ENCODE measurements at places on chromosomes 2 and 18.

- peak; percentile 88 for DNase-seq
Measured at GRCh38 chr2:85561280-85562212, at the start of gene GGCX. Gene GGCX, minus strand, starts transcription at chr2:85561493. Its CDS starts 65 bp downstream, at chr2:85561428.

GRCh38 chr2:120454654-120455385, 108.9 kb downstream of the INHBB start:
- DNase-seq, result peak; percentile 73

DNA sequence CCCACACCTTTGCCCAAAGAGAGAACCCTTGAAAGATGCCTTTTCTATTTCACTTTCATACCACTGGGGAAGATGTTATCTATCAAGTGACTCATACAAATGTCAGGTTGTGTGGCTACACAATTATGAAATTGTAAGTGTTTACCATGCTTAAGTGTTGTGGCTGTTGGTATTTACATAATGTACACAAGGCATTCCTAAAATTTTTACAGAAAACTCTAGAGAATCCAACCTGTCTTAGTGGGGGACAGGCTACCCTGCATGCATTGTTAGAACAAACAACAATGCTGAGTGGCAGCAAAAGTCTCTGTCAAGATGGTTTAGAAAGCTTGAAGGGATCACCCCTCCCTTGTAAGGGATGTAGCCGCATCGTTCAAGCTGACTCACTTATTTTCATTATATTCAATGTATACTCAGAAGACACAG, 5.5 kb upstream of the MGAT4A start:
- no peak for DNase-seq

GRCh38 chr18:51751901-51752300, 554.4 kb upstream of the MEX3C start:
- DNase-seq, result no peak

DNA sequence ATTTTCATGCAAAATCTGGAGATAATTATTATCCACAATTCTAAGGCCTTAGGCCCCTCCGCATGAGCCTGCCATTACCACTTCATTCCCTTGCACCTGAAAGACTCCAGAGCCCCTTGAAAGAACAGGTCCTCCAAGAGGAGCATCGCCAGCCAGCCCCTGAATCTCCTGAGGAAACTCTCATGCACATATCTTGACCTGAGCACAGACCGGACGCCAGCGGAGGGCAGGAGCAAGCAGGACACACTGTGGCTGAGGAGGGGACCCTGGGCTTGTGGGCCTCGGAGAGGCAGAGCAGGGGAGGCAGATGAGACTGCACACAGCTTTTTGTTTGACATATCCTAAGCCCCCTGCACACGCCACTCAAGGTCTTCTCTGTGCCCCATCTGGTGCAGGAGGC, 13.6 kb upstream of the ADNP2 start:
- DNase-seq, result no peak

GRCh38 chr2:108449410-108450130, 564 bp downstream of the GCC2 start:
- DNase-seq, result no peak

DNA sequence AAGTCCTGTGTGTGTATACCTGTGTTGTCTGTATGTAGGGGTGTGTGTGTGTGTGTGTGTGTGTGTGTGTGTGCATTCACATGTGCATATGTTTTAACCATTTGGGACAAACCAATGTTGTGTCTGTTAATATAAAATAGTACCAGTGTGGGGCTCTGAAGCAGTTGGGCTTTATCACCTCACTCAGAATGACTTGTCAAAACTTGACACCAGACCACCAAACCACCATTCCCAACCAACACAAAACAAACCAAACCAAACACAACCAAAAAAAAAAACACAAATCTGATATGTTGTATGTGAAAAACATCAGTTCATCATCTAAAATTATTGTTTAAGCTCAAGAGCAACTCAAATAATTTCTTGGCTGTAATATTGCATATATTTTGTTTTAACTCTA, 42.1 kb downstream of the CALCRL start:
- no peak for DNase-seq

- DNase-seq, result no peak
Measured at GRCh38 chr2:72619626-72620025, 206.2 kb downstream of the EXOC6B start.

- no peak for DNase-seq
Measured at GRCh38 chr2:26541401-26542193, 63.7 kb upstream of the OTOF start.

- DNase-seq, result no peak
Measured at GRCh38 chr2:19480673-19481072, 122.2 kb upstream of the OSR1 start.

DNA sequence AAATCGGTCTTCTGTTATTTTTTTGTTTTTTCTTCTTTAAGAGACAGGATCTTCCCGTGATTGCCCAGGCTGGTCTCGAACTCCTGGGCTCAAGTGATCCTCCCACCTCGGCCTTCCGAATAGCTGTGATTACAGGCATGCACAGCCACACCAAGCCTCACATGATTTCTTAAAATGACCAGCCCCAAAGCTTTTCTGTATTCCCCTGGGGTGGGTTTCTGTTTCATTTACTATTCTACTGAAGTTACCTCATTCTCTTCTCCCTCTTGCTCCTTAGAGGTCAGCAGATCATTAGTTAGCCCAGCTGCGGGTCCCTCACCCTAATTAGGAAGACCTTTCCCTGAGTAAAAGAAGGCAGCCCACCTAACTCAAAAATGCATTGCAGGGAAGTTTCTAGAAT, 27.6 kb downstream of the SLC1A4 start:
- no peak for DNase-seq

- DNase-seq, result no peak
Measured at GRCh38 chr2:86044614-86045013, 61.1 kb downstream of the POLR1A start.

DNA sequence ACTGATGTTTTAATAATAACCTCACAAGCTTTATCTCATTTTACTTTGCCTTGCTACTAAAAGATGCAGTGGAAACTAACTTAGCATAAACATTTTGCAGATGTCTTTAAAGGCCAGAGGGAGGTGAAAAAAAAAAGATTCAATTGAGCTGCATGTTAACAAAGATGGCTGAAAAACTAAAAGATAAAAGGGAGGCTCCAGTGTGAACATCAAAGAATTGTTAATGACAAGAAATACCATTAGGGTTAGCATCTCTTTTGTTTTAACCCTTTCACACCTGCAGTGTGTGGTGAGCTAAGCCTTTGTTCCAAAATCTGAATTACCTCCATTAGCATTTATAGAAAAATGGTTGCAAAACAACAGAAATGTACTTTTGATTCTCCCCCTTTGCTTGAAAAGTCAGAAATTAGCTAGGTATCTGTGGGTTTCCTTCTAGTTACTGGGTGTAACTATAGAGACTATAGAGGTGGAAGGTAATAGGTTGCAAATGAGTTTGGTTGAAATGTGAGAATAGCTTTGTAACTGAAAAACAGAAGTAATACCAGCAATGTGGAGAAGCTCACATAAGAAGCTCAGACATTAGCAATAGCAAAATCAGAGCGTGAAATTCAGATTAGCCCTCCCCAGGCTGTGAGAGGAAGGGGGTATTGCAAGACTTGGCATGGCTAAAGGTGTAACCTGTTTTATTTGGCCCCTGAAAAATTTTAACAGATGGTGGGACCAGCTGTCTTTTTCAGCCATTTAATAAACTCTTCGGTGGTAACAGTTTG, 34.8 kb upstream of the SP5 start:
- no peak for DNase-seq

- no peak for DNase-seq
Measured at GRCh38 chr18:10743766-10744165, 217.9 kb downstream of the NAPG start.

GRCh38 chr2:40388161-40388560, 63.7 kb downstream of the SLC8A1 start:
- DNase-seq, result no peak

- peak; percentile 10 for DNase-seq
Measured at GRCh38 chr2:31138037-31138962, at the start of gene GALNT14. Gene GALNT14, minus strand, starts transcription at chr2:31138440. Its CDS starts 354 bp downstream, at chr2:31138086.

- no peak for DNase-seq
Measured at GRCh38 chr2:171237751-171238505, 77.2 kb upstream of the TLK1 start.

All from astrocyte (in vitro differentiated cells and primary cell).